K562 (cell line): ENCODE measurements at places on chromosomes 1 and 21.

GRCh38 chr1:53627031-53627430, 111.9 kb downstream of the GLIS1 start:
- no peak for DNase-seq

DNA sequence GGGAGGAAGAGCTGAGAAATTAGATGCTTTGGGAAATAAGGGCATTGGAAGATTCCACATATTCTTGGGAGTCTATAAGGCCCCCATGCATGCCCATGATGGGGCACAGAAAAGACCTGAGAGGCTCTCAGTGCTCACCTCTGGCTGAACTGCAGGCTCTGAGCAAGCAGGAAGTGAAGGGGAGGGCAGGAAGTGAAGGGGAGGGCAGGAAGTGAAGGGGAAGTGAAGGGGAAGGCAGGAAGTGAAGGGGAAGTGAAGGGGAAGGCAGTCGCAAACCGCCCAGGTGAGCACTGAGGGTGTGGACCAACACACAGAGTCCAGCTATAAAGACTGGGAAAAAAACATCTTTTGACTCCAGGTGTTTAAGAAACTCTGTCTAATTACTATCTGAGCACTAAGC, 3.5 kb downstream of the KRTAP10-9 start:
- DNase-seq: no peak

DNA sequence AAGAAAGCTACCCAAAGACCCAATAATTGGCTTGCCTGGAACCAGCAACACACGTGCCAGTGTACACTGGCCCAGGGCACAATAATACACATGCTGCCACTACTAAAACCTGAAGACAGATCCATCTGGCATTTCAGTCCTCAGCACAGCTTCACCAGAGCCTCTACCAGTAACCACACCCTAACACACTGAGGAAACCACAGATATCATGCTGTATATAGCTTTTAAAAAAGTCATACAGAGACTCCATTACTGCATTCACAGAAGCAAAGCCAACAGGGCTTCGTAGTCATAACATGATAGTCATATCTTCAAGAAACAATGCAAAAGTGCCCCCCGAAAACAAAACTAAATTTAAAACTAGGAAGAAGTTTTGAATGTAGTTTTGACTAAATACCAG, 40.6 kb upstream of the NEGR1 start:
- DNase-seq: no peak

GRCh38 chr1:24849672-24850295, 80.3 kb downstream of the RUNX3 start:
- no peak for DNase-seq

GRCh38 chr1:209870151-209870831, 42.5 kb downstream of the UTP25 start:
- DNase-seq: no peak

GRCh38 chr1:170562646-170563338, 30.8 kb downstream of the GORAB start:
- peak; percentile 20 for DNase-seq

- no peak for DNase-seq
These were observed 17.7 kb downstream of the PTPRC start for GRCh38 chr1:198656500-198656932.

DNA sequence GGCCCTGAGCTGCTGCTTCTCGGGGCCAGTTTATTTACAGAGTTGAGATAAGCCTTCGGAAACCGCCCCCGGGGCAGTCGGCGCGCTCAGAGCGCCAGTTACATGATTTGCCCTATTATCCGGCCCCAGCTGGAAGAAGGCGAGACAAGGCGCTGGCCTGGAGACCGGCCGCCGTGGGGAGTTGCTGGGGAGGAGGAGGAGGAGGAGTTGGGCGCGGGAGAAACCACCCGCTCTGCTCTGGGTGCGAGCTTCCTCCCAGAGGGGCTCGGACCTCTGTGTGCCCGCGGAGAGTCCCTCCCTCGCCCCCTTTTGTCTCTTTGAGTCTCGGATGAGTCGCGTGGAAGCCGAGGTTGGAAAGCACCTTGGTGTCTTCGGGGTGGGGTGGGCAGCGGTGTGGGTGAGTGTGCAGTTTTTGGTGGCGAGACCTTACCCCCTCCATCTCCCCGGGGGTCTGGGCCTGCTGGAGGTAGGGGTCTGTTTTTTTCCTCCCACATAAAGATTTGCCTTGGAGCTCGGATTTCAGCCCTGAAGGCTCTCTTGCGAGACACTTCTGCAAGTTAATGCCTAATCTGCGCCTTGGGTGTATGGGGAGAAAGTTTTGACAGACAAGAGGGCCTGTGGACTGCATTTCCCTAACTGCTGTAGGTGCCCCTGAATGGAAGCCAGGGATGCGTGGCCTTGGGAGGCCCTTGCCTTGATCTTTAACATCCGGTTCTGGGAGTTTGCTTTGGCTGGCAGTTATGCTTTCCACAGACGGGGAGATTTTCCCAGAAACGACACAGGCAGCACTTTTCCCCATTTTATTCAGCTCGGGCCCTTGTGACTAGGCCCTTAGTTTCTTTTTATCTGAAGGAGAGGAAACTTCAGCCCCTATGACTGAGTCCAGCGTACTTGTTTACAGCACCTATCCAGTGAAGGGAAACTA, 80.0 kb downstream of the NDUFS5 start:
- DNase-seq: peak; percentile 71

- no peak for DNase-seq
These were observed 7.0 kb downstream of the NPHP4 start for GRCh38 chr1:5985250-5985649.

- no peak for DNase-seq
These were observed 1.4 kb upstream of the OLFML3 start for GRCh38 chr1:113977906-113978305.

GRCh38 chr1:147079400-147080005, 92.8 kb downstream of the PRKAB2 start:
- DNase-seq: no peak

DNA sequence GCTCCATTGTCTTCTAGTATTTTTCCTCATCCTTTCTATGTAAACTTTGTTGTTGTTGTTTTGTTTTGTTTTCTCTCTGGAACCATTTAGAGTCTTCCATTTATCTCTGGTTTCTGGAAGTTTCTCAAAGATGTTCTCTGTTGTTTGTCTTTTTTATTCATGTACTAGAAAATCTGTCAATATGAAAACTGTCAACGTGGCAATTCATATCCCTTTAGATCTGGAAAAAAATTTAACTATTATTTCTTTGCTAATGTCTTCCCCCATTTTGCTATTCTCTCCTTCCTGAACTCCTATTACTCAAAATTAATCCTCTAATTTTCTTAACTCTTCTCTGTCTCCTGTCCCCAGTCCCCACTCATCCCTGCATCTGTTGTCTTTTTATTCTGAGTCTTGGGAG, 55.9 kb upstream of the LRRN2 start:
- no peak for DNase-seq

DNA sequence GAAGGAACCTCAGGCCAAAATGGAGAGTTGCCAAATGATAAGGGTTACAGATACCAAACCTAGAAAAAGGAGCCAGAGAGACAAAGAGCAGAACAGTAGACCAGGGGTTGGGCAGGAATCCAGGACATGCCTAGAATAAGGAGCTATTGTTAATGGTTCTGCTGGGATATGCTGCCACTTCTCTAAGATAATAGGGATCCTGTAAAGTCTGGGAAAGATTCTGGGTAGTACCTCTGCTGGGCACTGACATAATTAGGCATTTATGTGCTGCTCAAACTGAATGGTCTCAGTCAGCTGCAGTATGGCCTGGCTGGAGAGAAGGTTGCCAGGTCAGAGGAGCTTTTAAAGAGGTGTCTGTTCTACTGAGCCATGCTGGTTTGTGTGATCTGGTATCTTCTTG, 19.9 kb upstream of the NRIP1 start:
- DNase-seq: no peak

- no peak for DNase-seq
These were observed 25.6 kb downstream of the AK2 start for GRCh38 chr1:33010932-33011731.

- no peak for DNase-seq
These were observed 108.0 kb upstream of the KIF26B start for GRCh38 chr1:245046769-245047168.

DNA sequence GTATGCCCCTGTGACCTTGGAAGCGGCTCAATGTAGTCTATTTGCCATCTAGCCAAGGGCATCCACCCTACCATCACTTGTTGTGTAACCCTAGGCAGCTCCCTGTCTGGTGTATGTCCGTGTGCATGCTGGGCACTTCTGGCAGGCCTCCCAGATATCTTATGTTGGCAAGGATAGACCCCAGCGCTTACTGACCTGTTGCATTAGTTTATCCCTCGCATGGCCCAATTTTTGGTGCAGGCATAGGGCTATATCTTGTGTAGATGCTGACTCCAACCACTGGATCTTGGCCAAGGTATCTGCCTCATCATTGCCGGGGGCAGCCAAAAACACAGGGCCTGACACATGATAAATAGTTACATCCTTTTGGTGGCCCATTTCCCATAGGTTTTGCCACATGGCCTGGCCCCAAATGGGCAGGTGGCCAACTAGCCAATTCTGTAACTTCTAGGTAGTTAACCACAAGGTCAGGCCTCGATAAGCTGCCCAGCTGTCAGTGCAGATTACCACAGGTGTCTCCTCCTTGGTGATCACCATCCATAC, 14.0 kb upstream of the TBX19 start:
- DNase-seq: no peak

DNA sequence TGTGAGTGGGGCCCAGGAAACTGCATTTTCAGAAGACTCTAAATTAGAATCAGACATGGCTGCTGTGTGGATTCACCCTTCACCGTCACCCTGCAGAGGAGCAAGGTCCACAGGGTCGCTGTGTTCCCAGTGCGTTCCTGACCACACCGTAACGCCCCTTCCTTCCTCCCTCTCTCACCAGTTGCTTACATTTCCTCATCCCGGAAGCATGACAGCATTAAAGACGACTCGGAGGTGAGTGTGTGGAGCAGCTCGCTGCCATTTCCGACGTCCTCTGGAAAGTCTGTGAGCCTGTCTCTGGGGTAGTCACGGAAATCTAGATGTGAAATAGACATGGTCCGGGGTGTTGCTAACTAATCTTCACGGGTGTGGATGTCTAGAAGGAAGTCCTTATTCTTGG, 45.9 kb downstream of the FAAP20 start:
- DNase-seq: no peak

DNA sequence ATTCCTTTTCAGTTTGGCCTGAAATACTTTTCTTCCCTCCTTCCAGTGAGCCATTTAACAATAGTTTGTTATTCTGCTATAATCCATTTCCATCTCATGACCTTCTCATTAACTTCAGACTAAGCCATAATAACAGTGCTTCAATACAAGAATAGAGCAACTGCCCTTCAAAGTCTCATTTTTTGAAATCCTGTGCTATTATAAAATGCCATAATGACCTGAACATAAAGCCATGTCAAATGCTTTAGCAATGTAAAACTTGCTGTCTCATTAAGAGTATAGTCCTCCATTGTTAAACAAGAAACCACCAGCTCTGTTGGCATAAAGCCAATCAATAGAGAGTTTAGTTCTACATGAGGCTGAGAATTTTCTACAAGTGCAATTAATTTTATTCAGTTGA, 9.6 kb upstream of the PIGK start:
- DNase-seq: no peak

- DNase-seq: no peak
These were observed 42.9 kb downstream of the SLX9 start for GRCh38 chr21:44982558-44983250.

DNA sequence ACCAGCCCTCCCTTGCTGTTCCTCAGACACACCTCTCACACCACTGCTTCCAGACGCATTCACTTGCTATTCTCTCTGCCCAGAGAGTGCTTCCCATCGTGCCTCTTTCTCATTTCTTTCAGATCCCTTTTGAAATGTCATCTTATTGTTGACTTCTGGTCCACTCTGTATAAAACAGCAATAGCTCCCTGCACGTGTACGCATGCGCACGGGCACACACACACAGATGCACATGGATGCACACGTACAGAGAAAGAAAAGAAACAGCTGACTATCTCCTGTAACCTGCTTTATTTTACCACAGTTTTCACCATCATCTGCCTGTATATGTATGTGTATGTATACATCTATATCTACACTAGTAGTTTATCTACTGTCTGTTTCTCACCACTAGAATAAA, 285.9 kb upstream of the NR5A2 start:
- DNase-seq: no peak

GRCh38 chr1:91133248-91133647, 111.4 kb upstream of the ZNF644 start:
- no peak for DNase-seq

- no peak for DNase-seq
These were observed 55.8 kb upstream of the SSBP3 start for GRCh38 chr1:54461731-54462596.

GRCh38 chr1:114517348-114517747, 6.3 kb upstream of the TRIM33 start:
- DNase-seq: peak; percentile 46

GRCh38 chr1:218048828-218049420, 236.2 kb upstream of the RRP15 start:
- no peak for DNase-seq

DNA sequence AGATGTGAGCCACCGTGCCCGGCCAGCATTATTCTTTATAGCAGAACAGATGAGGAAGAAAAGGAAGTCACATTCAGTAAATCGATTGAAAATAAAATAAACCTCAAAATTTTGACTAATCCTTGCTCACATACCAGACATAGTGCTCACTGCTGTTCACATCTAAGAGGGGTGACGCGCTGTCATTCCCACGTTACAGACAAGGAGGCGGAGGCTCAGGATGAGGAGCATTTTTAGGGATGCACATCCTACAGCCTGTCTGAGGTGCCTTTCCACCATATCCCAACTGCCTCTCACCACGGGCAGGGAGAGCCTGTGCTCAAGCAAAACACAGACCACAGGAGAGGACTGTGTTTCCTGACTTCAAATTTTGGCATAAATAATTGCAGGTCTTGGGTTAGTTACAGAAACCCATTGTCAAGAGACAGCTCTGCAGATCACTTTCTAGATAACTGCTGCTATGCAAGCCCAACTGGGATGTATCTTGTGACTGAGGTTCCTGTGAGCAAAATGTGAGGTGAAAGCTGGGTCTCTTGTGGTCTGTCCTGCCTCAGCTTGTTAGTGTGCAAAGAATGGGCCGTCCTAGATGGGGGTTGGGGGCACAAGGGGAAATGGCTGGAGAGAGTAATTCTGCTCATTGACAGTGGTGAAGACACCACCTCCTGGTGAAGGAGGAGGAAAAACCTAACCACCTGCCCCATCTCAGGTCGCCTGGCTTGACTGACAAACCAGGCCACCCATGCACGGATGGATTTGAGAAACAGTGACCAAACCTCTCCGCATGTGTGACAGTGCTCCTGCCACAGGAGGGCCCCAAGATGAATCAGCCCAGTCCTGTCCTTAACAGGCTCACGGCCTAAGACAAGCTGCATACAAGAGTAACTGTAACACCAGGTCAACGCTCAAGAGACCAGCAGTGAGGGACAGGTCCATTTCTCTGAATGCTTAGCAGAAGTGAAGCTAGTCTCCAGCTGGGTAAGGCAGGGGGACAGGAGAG, 8.2 kb downstream of the TNN start:
- no peak for DNase-seq
